Ecto neural progenitor cell (in vitro differentiated cells): ENCODE measurements at places on chromosomes 12 and 14.

DNA sequence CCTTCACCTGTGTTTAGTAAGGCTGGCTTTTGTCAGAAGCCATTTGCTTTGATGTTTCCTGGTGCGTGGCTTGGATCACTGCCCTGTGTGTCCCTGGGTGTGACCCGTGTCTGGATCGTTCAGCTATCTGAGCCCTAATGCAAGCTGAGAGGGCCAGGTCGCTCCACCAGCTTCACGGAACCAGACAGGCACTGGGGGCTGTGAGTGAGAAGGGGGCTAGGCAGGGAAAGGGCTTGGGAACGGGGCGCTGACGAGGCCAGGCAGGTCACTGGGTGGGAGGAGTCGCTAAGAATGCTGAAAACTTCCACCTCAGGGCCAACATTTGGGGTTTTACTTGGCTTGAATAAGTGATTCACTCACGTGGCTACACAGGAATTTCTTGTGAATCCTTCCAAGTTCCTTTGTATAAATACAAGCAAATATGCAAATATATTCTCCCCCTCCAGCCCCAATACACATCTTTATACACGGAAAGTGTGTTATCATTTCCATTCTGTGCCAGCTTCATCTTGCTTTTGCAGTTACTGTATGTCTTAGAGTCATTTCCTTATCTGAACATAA is 24.2 kb upstream of the MMP17 start:
- no peak for DNase-seq

- DNase-seq = no peak
These were observed 30.9 kb upstream of the EMP1 start for GRCh38 chr12:13165617-13166041.

DNA sequence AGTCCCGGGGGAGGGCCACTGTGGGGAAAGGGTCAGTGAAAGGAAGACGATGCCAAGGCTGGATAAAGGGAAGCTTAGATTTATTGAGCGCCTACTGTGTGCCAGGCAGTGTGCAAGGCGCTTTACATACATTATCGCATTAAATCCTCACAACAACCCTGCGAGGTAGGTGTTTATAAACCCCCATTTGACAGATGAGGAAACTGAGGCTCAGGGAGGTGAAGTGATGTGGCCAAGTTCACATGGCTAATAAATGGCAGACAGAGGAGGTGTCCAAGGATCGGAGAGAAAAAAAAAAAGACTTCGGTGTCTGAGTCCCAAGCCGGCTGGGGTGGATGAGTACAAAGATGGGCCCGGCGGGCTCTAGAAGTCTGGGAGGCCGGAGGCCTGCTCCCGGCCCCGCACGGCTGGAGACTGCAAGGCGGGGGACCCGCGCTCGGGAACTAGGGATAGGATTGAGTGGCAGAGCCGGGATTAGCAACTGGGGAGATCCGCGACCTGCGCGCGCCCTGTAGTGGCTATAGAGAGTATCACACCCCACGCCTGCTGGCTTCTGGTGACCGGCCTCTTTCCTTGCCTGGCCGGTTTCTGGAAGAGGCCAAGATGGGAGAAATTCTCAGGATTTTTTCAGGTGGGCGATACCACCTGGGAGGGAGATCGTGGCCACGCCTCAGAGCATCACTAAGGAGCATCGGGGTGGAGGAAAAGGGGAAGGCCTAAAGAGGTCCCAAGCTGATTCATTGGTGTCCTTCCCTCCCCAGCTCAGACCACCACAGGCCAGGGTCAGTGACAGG is 3.9 kb downstream of the DDN start:
- DNase-seq = peak; percentile 96

- no peak for DNase-seq
These were observed 114.8 kb downstream of the BCL11B start for GRCh38 chr14:99157246-99157645.

- no peak for DNase-seq
These were observed 751.3 kb downstream of the SLC6A15 start for GRCh38 chr12:84161296-84161695.

GRCh38 chr12:32255588-32255987 is 143.8 kb upstream of the FGD4 start:
- no peak for DNase-seq

DNA sequence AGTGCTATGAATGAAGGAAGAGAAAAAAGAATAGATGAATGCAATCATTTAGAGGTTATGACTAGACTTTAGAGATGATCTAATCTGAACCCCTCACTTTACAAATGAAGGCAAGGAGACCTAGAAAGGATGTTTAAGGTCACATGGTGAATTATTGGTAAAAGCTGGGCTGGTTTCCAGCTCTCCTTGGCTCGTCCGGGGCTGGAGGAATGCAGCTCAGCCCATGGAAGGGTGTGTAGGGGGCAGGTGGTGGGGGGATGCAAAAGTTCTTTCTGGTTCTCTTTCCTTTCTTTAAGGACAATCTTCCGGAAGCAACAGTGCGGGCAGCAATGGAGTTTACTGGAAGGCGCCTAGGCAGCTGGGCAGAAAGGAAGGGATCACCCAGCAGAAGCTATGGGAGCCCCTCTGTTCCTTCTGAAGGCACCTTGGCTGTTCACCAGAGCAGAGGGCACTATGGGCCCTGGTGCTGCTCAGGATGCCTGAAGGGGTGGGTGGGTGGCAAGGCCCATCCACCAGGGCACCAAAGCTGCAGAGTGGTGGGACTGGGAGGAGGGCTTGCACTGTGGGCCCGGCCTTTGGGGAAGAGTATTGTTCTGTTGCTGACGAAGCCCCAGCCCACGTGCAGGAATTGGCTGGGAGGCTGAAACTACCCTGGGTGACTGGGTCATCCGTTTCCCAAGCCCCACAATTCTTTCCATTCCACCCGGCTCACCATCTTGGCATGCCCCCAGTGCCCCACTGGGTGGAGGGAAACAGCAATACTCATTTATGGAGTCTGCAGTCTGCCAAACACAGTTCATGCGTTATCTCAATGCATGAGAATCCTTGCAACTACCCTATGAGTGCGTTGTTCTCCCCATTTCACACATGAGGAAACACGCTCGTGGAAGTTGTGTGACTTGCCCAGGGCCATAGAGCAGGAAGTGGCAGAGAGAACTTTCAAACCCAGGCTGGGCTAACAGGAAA is 78.2 kb downstream of the IRF2BPL start:
- no peak for DNase-seq

DNA sequence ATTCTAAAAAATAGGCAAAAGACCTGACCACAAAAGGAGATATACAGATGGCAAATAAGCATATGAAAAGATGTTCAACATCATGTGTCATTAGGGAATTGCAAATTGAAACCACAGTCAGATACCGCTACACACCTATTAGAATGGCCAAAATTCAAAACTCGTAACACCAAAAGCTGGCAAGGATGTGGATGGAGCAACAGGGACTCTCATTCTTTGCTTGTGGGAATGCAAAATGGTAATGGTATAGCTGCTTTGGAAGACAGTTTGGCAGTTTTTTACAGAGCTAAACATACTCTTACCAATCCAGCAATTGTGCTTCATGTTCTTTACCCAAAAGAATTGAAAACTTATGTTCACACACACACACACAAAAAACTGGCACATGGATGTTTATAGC is 8.2 kb upstream of the HMGA2 start:
- DNase-seq = no peak

- no peak for DNase-seq
These were observed 1.2 kb downstream of the RPLP0 start for GRCh38 chr12:120199595-120200306.

- DNase-seq = peak; percentile 3
These were observed 308.1 kb downstream of the RPAP3 start for GRCh38 chr12:47397664-47398281.

DNA sequence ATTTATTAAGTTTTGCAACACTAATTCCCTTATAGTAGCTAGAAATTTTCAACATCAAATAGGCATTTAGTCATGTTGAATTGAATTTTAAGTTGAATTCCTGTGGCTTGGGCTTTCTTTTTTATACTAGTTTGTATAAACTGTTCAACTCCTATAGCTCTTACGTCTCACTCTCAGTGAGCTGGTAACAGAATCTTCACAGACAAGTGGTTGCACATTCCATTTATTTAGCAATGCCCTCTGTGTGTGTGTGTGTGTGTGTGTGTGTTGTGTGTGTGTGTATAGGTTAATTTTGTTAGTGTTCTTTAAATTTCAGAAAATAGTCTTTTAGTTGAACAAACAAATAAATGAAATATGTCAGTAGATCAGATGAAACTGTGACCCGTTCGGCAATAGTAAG is 425.0 kb downstream of the NPAS3 start:
- DNase-seq = no peak

GRCh38 chr12:72485017-72485701 is 213.0 kb downstream of the TRHDE start:
- no peak for DNase-seq

GRCh38 chr12:39065455-39065854 is 160.1 kb upstream of the CPNE8 start:
- DNase-seq = no peak

- DNase-seq = no peak
These were observed 112.0 kb downstream of the SLC15A5 start for GRCh38 chr12:16165506-16165905.

DNA sequence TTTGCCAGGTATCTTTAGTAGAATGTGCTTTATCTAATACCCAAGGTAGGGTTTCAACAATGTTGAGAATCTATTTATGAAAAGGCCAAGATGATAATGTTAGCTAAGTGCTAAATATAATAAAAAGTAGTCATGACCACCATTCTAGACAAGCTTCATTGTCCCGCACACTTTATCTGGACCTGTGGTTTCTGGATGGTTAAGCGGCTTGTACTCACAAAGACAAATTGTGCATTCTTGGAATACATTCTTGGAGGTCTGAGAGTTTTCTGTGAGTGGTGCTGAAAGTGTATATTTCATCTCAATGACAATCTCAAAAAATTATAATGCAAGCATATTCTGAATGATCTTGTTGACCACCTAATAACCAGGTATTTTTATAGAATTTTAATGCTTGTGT is 646.9 kb downstream of the DIO2 start:
- no peak for DNase-seq

DNA sequence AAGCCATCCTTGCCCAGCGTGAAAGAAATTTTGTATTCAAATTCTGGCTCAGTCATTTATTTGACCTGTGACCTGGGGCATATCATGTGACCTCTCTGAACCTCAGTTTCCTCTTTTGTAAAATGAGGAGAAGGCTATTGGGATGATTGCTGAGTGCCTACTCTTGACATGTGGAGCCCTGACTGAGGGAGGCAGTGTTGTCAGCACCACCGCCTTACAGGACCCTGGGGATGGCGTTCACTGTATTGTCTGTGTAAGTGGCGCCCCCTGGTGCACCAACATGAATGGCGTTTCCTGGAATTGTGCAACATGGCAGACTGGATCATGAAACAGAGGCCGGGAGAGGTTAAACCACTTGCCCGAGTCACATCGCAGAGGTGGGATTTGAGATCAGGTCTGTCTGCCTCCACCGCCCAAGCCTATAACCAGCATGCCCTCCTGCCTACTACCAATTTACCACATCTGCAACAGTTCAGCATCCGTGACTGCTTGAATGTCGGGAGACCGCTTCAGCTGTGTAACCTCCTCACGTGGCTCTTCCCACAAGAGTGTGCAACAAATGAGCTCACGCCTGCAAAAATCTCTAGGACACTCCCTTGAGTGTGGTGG is 20.1 kb upstream of the CCDC63 start:
- DNase-seq = peak; percentile 96

DNA sequence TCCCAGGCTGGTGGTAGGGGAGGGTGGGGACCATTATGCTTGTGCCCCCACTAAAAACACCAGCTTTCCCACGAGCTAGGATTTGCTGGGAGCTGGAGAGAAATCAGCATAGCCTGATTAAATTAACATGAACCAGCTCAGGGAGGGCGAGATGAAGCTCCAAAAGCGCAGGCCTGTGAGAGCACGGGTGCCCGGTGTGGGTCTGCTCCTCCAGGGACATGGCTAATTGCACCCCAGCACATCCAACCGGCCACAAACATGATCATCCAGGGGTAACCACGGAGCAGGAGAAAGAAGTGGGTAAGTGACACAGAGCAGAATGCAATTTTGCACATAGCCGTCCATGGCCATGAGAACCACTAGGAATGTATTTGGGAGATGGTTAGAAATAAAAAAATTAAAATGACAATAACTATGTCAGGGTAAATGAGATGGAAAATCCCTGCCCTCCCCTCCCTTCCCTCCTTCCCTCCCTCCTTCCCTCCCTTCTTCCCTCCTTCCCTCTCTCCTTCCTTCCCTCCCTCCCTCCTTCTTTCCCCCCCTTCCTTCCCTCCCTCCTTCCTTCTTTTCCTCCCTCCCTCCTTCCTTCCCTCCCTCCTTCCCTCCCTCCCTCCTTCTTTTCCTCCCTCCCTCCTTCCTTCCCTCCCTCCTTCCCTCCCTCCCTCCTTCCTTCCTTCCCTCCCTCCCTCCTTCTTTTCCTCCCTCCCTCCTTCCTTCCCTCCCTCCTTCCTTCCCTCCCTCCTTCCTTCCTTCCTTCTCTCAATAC is 26.9 kb downstream of the CLMN start:
- DNase-seq = no peak

- no peak for DNase-seq
These were observed 18.6 kb downstream of the LARP4 start for GRCh38 chr12:50419112-50419909.

DNA sequence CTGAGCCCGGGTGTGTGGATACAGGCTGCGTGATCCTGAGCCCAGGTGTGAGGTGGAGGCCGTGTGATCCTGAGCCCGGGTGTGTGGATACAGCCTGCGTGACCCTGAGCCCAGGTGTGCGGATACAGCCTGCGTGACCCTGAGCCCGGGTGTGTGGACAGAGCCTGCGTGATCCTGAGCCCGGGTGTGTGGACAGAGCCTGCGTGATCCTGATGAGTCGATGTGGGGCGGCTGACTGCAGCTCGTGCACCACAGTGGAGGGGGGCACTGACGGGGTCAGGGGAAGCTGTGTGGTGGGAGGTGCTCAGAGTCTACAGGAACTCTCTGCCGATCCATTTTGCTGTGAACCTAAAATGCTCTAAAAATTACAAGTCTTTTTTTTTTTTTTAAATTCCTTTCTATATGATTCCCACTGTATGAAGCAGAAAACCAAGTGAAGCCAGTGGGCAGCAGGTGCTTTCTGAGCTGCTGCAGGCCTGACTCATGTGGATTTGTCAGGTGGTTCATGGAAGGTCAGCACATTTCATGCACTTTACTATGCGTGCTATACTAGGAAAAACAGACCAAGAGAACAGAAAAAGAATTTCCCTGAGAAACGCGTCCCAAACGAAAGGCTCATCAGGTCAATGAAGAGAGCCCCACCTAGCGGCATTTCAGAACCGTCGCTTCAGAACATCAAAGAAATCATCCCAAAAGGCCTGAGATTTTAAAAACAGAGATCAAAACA is 19.3 kb downstream of the BRF1 start:
- DNase-seq = no peak

DNA sequence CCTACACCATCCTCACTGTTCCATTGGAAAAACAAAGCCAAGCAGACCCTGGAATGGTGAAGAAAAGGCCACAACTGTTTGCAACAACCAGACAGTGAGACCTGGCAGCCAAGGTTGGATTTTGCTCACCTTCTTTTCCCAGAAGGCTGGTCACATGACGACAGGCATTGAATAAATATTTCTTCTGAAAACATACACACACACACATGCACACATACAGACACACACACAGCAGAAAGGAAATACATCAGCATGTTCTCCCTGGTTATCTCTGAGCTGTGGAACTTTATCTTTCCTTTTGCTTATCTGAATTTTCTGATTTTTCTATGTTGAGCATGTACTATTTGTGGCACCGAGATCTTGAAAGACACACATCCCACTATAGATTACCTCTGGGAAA is 38.0 kb upstream of the CCDC60 start:
- DNase-seq = no peak
